Activated naive CD8-positive, alpha-beta T cell treated with anti-CD3 and anti-CD28 coated beads for 36 hours (primary cell): ENCODE measurements at places on chromosomes 7 and 10. TPM values are rescaled to one million over a fixed set of nuclear protein-coding genes. Genes with fewer than 3 reads are reported as not detected.

DNA sequence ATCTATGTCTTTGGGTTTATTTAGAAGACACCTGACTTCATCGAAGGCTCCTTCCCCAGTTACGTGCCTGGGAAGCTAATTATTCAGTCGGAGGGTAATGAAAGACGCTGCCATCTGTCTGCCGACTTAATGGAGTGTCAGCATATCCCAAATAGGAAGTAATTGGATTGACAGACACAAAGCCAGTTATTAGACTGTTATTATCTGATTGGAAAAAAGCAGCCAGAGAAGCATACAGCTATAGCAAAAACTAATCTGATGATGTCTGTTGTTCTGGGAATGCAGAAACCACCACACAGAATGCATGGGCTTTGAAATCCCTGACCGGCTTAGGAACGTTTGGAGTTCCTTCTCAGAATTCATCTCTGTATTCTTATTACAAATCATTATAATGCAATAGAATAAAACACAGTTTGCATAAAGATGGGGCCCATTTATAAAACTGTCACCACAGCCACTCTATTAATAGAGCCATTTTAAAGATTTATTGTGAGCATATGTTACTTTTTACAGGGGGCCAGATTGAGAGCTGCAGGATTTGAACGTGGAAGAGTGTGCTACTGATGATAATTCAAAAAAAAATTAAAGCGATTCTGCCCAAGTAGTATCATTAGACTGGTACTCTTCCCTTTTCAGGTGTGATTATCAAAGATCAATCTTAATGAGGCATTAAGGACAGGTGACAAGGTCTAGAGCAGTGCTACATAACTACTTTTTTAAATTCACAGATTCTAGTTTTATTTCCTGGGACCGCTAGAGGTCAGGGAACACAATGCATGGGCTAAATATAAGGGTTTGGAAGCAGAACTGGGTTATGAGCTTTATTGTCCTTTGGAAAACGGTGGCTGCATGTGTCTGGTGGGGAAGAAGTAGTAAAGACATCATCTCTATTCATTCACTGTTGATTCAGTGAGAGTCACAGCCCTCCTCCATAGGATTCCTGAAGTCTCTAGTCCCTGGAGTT lies 330.1 kb upstream of the LRGUK start:
- peaks cover 7% of the 10 kb centered on the region for H3K36me3 ChIP-seq
- H3K4me1 ChIP-seq = no peaks in the 10 kb centered on the region
- H3K4me3 ChIP-seq = no peak overlapping the region
- DNase-seq = no peak
- no peak overlapping the region for H3K27ac ChIP-seq

DNA sequence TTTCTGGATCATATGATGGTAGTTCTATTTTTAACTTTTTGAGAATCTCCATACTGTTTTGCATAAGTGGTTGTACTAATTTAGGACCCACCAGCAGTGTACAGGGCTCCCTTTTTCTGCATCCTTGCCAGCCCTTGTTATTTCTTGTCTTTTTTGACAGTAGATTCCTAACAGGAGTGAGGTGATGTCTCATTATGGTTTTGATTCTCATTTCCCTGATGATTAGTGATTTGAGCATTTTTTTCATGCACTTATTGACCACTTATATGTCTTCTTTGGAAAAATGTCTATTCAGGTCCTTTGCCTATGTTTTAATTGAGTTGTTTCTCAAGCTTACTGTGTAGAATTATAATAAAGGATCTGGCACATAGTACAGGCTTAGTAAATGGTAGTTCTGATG lies 238.8 kb upstream of the BMPER start:
- DNase-seq = no peak
- H3K4me3 ChIP-seq = no peak overlapping the region
- no peaks in the 10 kb centered on the region for H3K27me3 ChIP-seq
- peaks cover 5% of the 10 kb centered on the region for H3K36me3 ChIP-seq
- peaks cover 6% of the 10 kb centered on the region for H3K4me1 ChIP-seq

DNA sequence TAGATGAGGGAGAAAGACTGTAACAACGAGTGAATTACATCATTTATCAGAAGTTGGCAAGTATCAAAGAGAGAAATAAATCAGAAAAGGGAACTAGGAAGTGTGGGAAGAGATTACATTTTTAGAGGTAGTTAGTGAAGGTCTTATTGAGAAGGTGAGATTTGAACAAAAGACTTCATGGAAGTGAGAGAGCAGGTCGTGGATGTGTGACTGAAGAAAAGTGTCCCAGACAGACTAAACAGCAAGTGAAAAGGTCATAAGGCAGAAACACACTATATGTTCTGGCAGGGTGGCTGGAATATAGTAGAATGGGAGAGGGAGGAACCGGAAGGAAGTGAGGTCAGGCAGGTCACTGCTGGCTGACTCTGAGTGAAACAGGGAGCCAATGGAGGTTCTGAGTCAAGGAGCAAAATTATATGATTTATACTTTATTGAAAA lies 35.7 kb upstream of the RHOBTB1 start:
- H3K27ac ChIP-seq = no peak overlapping the region
- no peak overlapping the region for H3K4me3 ChIP-seq
- no peak for DNase-seq
- peaks cover 16% of the 10 kb centered on the region for H3K27me3 ChIP-seq
- no peaks in the 10 kb centered on the region for H3K36me3 ChIP-seq

DNA sequence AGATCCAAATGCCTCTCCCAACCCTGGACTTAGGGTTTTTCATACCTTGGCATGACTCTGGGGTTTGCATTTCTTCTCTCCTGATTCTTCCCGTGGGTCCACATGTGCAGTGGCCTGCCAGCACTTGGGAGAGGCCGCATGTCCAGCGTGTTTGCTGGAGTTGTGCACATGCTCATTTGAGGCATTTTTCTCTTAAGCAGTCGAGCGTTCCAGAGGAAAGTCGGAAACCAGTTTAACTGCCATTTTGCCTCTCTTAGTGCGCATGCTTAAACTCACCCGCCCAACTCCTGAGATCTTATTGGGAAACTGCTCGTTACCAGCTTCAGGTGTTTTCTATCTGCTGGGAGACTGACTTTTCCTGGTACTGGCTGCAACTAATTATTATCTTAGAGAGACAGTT lies 888.4 kb upstream of the PHF14 start:
- no peak for DNase-seq
- H3K36me3 ChIP-seq = no peaks in the 10 kb centered on the region
- H3K27me3 ChIP-seq = no peaks in the 10 kb centered on the region

- H3K4me3 ChIP-seq = no peak overlapping the region
- H3K27me3 ChIP-seq = peaks cover 4% of the 10 kb centered on the region
- H3K36me3 ChIP-seq = no peaks in the 10 kb centered on the region
- H3K4me1 ChIP-seq = no peaks in the 10 kb centered on the region
Measured at GRCh38 chr7:82331234-82331633, 112.3 kb downstream of the CACNA2D1 start.

DNA sequence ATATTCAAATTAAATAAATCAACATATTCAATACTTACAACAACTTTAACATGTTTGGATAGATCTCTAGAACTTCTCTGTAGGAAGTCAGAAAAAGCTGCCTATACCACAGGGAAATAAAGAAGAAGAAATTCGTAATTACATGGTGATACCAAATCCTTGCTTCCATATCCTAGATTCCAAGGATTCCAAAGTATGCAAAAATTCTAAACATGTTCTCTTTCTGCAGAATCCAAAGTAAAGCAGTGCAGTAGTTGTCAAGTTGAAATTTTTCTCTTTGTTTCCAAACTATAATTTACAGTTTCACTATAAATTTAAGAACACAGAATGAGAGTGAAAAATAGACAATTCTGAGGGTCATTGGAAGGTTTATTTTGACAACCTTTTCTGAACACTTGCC lies 233.7 kb upstream of the PTN start:
- no peak overlapping the region for H3K27ac ChIP-seq
- no peaks in the 10 kb centered on the region for H3K36me3 ChIP-seq
- H3K4me3 ChIP-seq = no peak overlapping the region
- no peaks in the 10 kb centered on the region for H3K4me1 ChIP-seq

DNA sequence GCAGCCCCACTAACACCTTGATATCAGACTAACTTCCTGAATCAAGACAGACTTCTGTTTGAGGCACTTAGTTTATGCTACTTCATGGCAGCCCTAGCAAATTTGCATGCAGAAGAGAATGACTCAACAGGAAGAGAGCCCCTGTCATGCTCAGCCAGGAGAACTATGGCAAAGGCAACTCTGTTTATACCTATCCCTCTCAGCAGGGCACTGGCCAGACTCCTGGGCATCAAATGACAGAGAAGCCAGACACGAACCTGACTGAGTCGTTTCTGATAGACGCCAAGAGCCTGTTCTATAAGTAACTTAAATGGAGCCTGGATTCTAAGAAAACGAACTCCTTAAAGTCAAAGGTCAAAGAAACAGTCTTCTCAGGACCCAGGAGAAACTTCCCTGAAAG lies 50.9 kb upstream of the UNC5B start:
- no peak for DNase-seq
- H3K4me3 ChIP-seq = no peak overlapping the region
- H3K36me3 ChIP-seq = no peaks in the 10 kb centered on the region
- H3K4me1 ChIP-seq = peaks cover 9% of the 10 kb centered on the region
- no peak overlapping the region for H3K27ac ChIP-seq

- peaks cover 77% of the 10 kb centered on the region for H3K36me3 ChIP-seq
- no peak for DNase-seq
- no peaks in the 10 kb centered on the region for H3K27me3 ChIP-seq
- peaks cover 38% of the 10 kb centered on the region for H3K4me1 ChIP-seq
Measured at GRCh38 chr10:110947061-110947595, 27.7 kb downstream of the SHOC2 start.

- peak overlapping the region; percentile 16 for H3K27ac ChIP-seq
- peaks cover 70% of the 10 kb centered on the region for H3K4me1 ChIP-seq
- no peaks in the 10 kb centered on the region for H3K27me3 ChIP-seq
- no peak for DNase-seq
- peaks cover 45% of the 10 kb centered on the region for H3K36me3 ChIP-seq
- H3K4me3 ChIP-seq = no peak overlapping the region
Measured at GRCh38 chr10:131909929-131910328, 9.1 kb downstream of the PPP2R2D start.

DNA sequence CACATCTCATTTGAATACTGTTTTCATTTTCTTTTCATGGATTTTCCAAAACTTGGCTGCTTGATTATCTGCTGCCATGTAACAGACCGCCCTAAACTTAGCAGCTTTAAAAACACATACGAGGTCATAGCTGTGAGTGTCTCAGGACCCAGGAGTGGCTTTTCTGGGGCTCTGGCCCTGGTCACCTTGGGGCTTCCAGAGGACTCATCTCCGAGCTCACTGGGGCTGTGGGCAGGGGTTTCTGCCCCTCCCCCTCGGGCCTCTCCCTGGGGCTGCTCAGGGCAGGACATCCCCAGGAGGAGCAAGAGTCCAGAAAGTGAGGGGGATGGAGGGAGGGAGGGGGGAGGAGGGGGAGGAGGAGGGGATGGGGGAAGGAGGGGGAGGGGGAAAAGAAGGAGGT lies 77.0 kb downstream of the NKX6-2 start:
- no peak overlapping the region for H3K4me3 ChIP-seq
- no peak for DNase-seq
- H3K4me1 ChIP-seq = no peaks in the 10 kb centered on the region

- DNase-seq = no peak
- no peaks in the 10 kb centered on the region for H3K36me3 ChIP-seq
- H3K27ac ChIP-seq = no peak overlapping the region
- peaks cover 4% of the 10 kb centered on the region for H3K27me3 ChIP-seq
Measured at GRCh38 chr7:88922944-88923343, 127.4 kb upstream of the TEX47 start.

GRCh38 chr7:71404726-71405345 lies 272.9 kb downstream of the GALNT17 start:
- no peak for DNase-seq
- H3K36me3 ChIP-seq = no peaks in the 10 kb centered on the region
- H3K4me1 ChIP-seq = no peaks in the 10 kb centered on the region

DNA sequence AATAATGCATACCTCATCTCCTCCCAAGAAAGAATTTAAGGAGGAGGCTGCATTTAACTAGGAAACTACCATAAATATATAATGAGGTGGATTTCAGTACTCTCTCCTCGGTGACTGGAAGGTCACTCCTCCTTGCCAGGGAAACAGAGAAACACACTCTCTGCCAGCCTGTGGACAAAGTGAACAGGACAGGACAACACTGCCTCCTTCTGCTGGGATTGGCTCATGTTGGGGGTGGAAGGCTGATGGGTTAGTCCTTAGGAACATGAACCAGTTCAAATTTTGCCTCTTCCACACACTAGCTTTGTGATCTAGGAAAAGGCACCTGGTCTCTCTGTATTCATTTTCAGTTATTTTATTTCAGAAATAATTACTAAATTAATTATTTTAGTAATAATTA lies 50.6 kb upstream of the STEAP4 start:
- H3K27ac ChIP-seq = no peak overlapping the region
- peaks cover 23% of the 10 kb centered on the region for H3K27me3 ChIP-seq
- H3K4me1 ChIP-seq = no peaks in the 10 kb centered on the region
- no peaks in the 10 kb centered on the region for H3K36me3 ChIP-seq
- no peak for DNase-seq
- H3K4me3 ChIP-seq = no peak overlapping the region

DNA sequence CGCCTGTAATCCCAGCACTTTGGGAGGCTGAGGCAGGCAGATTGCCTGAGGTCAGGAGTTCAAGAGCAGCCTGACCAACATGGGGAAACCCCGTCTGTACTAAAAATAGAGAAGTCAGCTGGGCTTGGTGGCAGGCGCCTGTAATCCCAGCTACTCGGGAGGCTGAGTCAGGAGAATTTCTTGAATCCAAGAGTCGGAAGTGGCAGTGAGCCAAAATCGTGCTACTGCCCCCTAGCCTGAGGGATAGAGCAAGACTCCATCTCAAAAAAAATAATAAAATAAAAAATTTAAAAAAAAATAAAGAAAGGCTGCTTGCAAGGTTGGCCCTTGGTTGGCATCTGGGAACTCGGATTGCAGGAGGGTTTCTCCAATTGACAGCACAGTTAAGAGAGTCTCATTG lies 221.6 kb downstream of the DGKI start:
- peaks cover 3% of the 10 kb centered on the region for H3K4me1 ChIP-seq
- peaks cover 16% of the 10 kb centered on the region for H3K27me3 ChIP-seq

DNA sequence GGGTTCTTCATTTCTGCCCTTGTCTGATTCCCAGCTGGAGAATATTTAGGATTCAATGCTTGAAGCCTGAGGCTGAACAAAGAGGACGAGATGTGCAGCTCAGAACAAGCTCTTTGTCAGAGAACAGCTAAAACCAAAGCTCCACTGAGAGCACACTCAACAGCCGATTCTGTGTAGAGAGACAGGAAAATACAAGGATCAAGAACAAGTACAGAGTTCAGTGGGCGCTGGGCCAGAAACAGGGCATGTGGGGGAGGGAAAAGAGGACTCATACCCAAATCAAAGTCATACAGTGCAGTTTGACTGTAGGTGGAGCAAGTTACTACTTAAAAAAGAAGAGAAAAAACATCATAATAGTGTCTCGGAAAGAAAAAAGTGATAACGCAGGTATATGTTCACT lies at the start of gene AGMO:
Gene AGMO (minus strand): TSS at position 181 of the 400 bp plus-strand sequence.
- no peak within 1 kb of the TSS for H3K27ac ChIP-seq
- H3K4me1 ChIP-seq = no peaks in the 10 kb centered on the region
- no peak within 1 kb of the TSS for H3K4me3 ChIP-seq
- H3K27me3 ChIP-seq = no peaks in the 10 kb centered on the region
- H3K36me3 ChIP-seq = no peaks in the 10 kb centered on the region

Gene SLC18A3
- not detected for total RNA-seq

Gene AP4M1
- total RNA-seq = 13.0 TPM

Gene MEOX2
- total RNA-seq = not detected

Gene BEND7
- total RNA-seq = not detected

Gene C10orf120
- total RNA-seq = not detected

Gene KLHL7
- total RNA-seq = 16.6 TPM

Gene STAG3
- 21.1 TPM for total RNA-seq

Gene TMEM176A
- total RNA-seq = not detected

Gene TMEM176B
- not detected for total RNA-seq

Gene WEE2
- total RNA-seq = not detected

Gene SLC26A3
- not detected for total RNA-seq

Gene HPSE2
- total RNA-seq = not detected

Gene PAX4
- total RNA-seq = not detected

Gene NRP1
- 0.44 TPM for total RNA-seq

Gene CALHM1
- total RNA-seq = not detected
